ENCODE measurements at places on chromosomes 5 and 9.

GRCh38 chr5:71693828-71694427 lies 25.1 kb upstream of the CARTPT start:
- DNase-seq: no peak

DNA sequence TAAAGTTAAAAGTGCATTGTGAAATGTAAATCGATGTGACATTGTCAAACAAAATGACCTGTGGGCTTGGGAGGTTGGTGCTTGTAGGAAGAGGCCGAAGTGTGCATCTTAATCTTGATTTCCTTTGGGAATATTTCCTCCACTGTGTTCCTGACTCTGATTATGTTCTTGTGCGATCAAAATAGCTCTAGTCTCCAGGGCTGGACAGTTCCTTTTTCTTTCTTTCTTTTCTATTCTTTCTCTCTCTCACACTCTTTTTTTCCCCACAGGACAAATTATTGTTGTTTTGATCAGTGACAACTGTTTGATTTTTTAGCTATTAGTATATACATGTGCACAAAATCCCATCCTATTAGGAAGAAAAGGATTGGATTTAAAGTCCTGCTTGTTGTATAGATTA lies 347.5 kb downstream of the ZSWIM6 start:
- DNase-seq: no peak

DNA sequence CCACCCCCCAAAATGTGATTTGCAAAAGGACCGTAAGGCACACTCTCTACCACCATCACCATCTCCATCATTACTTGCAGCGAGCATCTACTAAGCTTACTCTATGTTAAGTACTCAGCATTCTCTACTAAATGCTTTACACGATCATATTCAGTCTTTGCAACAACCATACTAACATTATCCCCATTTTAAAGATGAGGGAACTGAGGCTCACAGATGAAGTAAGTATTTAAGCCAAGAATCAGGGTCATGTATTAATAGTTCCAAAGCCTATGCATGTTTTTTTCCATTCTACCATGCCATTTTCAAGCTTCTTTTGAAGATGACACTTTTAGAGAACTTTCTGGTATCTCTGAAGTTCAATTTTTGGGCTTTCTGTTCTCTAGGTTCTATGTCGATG lies 121.7 kb upstream of the ANKRD55 start:
- no peak for DNase-seq

DNA sequence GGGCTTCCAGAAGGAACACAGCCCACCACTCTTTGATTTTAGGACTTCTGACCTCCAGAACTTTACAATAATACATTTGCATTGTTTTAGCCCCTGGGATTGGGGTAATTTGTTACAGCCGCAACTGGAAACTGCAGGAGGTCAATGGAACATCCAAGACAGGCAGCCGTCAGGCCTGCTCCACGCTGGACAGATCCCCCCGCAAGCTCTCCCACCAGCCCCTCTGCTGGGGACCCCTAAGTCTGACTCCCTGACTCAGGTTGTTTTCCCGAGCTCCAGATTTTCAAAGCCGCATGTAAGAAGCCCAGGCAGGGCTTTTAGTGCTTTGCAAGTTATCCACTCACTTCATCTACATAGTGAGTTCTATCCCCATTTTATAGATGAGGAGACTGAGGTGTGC lies 127.6 kb downstream of the PAX5 start:
- no peak for DNase-seq

- no peak for DNase-seq
Observed at GRCh38 chr9:82149501-82149946, 161.0 kb downstream of the SPATA31D1 start.

DNA sequence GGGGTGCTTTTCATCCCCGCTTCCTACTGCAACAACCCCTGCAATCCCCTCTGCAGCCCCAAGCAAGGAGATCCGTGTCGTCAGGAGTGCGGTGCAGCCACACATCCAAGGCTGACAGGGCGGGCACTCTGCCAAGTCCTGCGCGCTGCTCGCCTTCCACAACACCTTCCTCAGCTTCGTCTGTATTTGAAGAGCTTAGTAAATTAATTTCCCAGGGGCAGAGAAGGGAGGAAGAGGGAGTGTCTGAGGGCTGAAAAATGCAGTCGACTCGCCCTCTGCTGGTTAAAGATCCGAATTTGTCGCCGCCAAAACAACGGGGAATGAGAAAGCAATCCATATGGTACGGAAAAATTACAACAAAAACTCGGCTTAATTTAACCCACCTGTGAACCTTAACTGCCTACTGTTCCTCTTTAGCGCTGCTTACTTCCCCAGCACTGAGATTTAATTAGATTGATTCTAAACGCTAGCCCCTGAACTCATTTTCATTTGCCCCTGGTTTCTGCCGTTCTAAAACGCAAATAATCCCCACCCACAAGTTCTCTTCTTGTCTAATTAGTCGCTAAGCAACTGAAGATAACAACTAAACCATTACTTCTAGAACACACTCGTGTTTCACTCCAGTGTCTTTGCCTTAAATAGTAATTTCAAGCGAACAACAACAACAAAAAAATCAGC lies 10.9 kb upstream of the PCDHB1 start:
- no peak for DNase-seq

- DNase-seq: no peak
Observed at GRCh38 chr9:127586096-127586495, 26.0 kb upstream of the STXBP1 start.

DNA sequence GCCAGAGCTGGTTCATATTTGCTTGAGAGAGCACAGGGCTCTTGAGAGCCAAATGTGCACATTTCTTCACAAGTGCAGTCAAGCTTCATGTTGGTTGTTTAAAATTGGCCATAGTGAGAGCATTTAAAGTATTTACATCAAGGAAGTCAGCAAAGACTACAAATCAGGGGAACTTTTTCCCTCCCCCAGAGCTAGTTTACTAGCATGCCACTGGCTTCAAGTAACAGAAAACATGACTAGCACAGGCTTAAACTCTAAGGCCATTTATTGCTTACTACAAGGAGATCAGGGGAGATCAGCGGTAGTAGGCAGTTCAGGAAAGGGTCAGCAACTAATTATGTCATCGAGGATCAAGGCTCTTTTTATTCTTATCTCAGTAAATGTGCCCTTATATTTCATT lies 11.0 kb upstream of the CCDC171 start:
- no peak for DNase-seq

DNA sequence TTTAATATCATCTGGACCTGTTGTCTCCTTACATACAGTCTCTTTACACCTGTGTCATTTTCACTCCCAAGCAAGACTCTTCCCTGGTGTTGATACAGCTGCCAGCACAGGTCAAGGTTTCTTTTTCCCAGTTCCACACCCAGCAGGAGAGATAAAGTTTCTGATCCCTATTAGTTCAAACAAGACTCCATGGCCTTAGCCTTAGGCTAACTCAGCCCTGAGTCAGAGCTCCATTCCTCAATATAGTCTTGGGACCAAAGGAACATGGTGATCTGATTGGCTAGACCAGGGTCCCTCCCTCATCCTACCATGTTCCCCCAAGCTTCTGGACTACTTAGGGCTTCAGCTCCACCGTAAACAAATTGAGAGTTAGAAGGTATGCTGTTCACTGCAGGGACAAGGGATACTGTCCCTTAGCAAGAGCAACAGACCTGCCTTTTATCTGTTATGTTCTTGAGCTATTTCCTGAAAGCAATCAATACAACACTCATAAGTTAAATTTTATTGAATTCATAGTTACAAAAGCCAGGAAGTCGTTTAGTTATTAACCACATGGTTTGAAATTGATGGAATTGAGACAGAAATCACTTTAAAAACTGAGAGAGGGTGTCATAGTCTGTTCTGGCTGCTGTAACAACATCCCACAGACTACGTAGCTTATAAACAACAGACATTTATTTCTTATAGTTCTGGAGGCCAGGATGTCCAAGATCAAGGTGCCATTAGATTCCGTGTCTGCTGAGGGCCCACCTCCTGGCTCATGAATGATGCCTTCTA lies 20.5 kb downstream of the SLC1A1 start:
- DNase-seq: no peak

GRCh38 chr5:81398741-81399140 lies 4.8 kb upstream of the ACOT12 start:
- DNase-seq: no peak

DNA sequence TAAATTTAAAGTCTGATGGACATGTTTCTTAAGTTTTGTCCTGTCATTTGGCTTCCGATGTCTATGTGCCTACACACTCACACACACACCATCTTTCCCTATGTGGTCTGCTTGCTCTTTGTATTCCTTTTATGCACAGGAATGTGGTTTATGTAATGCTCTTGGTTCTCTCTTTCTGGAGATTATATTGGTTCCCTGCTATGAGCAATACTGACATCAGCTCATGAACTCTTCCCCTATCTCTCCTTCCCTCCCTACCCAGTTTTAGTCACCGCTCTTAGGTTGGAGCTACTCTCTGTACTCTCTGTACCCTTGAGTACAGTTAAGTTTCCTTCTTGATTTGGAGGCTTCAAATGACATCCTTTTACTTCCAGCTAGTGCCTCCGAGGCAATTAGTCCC lies 77.9 kb upstream of the MVB12B start:
- no peak for DNase-seq

DNA sequence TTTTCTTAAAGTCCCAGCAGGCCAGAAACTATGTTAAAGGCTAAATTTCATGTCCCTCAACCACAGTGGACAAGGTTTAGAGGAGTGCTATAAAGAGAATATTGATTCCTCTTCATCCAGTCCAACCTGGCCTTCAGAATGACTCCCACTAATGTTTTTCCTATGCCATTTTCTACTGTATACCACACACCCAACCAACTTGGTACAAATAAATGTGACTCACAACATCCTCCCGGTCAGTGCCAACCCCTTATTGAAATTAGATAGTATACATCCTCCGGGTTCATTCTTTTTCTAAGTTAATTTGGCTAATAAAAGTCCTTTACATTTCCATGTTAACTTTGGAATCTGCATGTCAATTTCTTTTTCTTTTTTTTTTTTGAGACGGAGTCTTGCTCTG lies 215.1 kb downstream of the TSSK1B start:
- no peak for DNase-seq

DNA sequence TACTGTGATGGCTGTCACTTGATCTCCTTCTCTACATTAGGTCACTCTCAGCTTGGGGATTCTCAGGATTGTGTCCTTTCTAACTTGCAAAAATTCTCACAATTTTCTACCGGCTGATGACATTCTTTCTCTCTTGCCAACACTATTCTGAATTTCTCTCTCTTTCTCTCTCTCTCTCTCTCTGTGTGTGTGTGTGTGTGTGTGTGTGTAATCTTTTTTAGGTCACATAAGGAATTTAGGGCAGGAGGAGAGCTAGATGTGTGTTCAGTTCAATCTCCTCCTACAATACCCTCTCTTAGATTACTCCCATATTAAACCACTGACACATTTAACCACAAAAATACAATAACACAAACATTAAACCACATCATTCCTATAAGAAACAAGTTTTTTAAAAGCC lies 242.3 kb upstream of the NREP start:
- DNase-seq: no peak

DNA sequence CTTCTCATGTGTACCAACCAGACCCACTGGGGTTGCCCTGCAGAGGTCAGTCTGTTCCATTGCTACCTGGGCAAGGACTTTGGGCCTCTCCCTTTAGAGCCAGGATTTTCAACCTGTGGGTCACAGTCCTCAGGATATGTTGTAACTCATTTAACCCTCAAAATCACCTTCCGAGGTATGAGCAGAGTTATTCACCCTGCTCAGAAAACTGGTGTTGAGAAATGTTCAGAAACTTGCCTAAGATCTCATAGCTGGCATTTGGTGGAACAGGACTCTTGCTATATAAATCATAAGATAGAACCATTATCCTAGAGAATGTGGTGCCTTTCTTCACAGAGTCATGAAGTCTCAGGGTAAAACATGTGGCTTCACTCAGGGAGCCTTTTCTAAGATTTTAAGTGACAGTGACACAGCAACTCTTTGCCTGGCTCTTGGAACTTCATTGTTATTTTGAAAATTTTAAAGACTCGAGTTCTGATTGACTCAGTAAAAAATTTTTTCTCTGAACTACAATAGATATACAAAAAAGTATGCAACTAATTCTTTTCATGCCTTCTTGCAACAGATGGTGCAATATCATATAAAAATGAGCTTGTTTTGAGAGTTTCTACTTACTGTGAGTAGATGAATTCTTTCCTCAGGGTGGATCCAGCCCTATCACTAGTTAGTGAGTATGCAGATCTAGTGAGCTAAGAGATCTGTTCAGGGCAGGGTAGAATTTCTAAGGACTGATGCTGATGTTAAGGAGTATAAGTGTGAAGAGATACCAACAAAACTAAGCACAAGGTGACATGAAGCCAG lies 29.5 kb downstream of the CAST start:
- no peak for DNase-seq

- no peak for DNase-seq
Observed at GRCh38 chr9:18935541-18935940, 97.5 kb downstream of the SAXO1 start.

GRCh38 chr5:168176251-168176650 lies 115.2 kb upstream of the WWC1 start:
- DNase-seq: no peak

DNA sequence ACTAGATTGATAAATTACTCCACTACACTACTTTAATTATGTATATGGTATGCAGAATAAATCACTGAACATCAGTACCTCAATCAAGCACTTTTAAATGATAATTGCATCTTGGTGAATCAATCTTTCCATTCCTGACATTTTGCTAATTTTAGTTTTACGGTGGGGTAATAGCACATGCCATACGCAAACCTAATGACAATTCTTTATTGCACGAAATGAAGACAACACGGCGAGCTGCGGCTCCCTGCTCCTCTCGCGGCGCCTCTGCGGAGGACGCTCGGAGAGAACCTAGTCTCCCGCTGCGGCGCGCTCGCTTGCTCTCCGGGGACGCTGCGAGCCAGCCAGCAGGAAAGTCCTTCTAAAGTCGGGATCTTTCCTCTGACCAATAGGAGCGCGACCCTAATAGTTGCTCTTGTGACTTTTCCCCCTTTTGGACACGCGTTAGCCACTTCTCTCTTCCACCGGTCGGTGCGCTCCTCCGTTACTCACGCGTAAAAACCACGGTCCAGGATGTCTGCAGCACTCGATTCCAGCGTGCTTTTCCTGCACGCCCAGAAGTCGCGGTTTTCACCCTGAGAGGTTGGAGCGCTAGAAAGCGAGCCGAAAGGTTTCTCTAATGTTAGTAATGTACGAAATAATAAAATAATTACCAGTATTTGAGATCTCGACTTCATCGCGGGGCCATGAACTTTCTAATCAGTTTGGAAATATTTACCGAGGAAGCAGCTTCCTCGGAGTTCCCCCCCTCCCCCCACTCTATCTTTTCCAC lies 1.0 kb upstream of the MEF2C start:
- DNase-seq: no peak

- DNase-seq: no peak
Observed at GRCh38 chr5:146514575-146514974, 1.4 kb downstream of the GPR151 start.

- DNase-seq: no peak
Observed at GRCh38 chr9:138052635-138053320, 175.2 kb downstream of the CACNA1B start.

GRCh38 chr5:27242258-27242626 lies 203.9 kb upstream of the CDH9 start:
- DNase-seq: no peak

DNA sequence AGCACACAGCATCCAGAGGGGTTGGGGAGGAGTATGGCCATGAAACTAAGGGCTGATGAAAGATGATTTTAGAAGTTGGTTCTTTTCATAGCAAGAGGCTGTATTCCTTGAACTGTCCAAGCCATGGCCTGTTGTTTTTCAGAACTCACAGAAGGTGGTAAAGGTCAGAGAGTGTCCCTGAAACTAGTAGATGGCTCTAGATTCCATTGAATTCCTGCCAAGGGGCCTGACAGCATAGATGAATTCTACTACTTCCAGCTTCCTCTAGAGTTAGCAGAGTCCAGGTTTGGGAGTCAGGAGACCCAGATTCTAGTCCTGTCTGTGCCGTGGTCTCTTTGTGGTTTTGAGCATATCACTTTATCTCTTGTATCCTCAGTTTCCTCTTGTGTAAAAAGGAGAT lies 101.6 kb downstream of the GRIA1 start:
- no peak for DNase-seq

All from central memory CD8-positive, alpha-beta T cell (primary cell).